Gastroesophageal sphincter (tissue), 4 donors: ENCODE measurements at places on chromosomes 5 and 9. TPM values are rescaled to one million over a fixed set of nuclear protein-coding genes. Genes with fewer than 3 reads are reported as not detected.

- ATAC-seq = peak; percentile 94
These were observed 165.3 kb downstream of the BNC2 start for GRCh38 chr9:16705111-16705604.

DNA sequence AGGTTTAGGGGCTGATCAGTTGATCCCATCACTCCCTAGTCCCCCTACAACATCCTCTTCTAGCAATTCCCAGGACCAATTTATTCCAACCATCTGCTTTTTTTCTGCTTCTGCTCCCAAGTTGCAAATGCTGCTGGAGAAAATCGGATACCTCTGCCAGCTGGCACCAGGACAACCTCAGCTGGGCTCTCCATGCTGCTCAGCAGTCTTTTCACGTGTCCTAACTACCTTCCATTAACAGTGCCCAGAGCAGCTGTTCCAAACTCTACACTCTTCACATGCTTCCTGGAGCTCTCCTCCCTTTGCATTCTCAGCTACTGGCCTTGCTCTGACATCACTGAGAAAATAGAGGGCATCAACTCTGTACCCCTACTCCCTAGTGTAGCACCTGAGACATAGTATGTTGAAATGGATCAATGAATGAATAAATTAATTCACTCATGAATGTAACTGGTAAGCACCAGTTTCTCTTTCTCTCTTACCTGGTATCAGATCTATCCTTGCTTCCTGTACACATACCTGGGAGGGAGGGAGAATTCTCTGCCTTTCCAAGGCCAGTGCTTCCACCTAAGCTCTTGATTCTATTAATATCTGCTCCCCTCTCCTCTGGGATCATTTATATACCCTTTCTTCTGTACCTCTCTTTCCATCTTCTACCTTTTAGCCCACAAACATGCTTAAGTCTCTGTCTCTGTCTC, 191.0 kb downstream of the RAB3C start:
- ATAC-seq = no peak

PGM5 gene
- total RNA-seq = 719 TPM

DNA sequence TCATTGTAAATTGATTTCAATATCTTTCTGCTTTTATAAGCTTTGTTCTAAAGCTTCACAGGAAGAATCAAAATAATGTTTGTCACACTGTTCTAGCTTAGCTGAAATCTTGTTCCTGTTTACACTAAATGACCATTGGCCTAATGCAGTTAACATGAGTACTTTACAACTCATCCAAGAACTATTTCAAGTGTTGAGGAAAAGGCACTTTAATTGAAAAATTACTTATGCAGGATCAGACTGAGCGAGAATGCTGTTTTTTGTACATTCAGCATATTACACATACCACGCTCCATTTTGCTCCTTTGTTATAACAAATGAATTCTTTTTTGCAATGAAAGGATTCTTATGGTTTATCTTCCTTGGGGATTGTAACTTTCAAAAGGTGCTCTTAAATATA, 22.4 kb upstream of the SMIM15 start:
- no peak for ATAC-seq

GRCh38 chr9:127139775-127140174, 17.3 kb upstream of the ANGPTL2 start:
- ATAC-seq = no peak

CDHR2 gene
- total RNA-seq = not detected

GRCh38 chr5:112975721-112976431, 722 bp upstream of the DCP2 start:
- no peak for ATAC-seq

- no peak for ATAC-seq
These were observed 23.8 kb upstream of the SPTAN1 start for GRCh38 chr9:128528445-128529160.

DNA sequence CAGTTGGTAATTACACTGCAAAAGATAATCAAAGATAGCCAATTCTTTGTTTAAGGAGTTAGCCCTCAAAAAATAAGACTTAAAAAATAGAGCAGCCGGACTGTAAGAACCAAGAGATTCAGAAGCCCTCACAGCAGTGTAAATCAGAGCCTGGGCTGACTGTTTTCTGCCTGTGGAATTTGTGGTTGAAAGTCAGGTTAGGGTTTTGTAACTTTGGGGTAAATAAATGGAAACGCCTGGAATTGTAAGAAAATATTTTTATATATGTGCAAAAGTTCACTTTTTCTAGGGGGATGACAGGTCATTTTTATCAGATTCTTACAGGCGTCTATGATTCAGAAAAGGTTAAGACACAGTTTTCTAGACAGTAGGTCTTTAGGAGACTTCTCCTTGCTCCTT, 35.6 kb downstream of the KLHL3 start:
- ATAC-seq = no peak

DNA sequence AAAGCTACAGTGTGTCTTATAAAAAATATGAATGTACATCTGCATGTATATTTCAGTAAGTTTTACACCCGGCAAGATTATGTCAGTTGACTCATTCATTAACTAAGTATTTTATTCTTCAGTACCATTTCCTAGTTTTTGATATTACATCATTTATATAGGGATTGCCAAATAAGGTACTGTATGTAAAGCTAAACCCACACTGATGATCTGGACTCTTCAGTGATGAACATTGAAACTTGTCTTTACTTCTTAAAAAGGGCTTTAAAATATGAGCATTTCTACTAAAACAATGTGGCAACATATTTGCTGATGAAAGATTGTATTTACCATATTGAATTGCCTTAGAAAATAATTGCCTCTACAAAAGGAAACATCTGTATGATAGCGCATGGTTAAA, 151.8 kb upstream of the TLX3 start:
- no peak for ATAC-seq

DNA sequence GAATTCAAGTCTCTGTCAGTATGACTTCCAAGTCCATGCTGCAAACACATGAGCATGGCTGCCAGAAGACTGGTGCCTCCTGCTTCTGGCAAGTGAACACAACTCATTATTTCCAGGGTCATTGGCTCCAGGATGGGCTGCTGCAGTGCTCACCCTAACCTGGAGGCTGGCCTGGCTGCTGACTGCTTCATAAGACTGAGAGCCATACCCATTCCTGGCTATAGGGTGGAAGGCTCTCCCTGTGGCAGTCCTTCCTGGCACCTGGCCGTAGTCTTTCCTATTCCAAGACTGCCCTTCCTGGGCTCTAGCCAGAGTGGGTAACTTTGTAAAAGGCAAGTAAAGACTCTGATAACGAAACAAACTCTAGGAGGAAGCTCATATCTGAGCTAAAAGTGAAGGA, 51.2 kb downstream of the CXXC5 start:
- ATAC-seq = no peak

GRCh38 chr9:131081868-131082267, 14.5 kb upstream of the AIF1L start:
- no peak for ATAC-seq
